Activated CD4-positive, CD25-positive, alpha-beta regulatory T cell (primary cell): ENCODE measurements at places on chromosomes 16 and 17.
A peak's percentile ranks its signal among the peaks of the same experiment; 100 is the strongest.

- peak; percentile 59 for DNase-seq
Measured at GRCh38 chr16:66954097-66954659, 6.9 kb upstream of the CES3 start.

DNA sequence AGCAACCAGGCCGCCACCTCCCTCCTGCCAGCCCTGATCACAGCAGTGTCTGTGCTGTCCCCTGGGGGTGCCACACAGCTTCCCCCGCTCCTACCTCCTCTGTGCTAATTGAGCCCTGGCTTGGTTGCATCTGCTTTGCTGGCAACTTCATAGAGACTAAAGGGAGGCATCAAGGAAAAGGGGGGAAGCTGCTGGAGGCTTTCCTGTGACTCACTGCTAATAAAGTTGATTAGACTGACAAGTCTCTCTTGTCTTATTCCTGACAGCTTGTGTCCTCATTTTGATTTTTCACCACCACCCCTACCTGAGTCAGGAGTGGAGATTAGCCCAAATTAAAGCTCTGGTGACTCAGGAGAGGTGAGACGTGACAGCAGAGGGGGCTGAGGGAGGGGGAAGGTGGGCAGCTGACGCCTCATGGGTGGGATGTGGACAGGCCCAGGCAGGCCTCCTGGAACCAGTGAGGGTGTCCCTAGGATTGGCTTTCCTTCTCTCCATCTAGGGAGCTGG lies 310.0 kb downstream of the CBLN1 start:
- no peak for DNase-seq

GRCh38 chr17:44144966-44145739 lies 3.4 kb downstream of the HROB start:
- DNase-seq: no peak

GRCh38 chr17:39820541-39820940 lies 43.6 kb downstream of the IKZF3 start:
- no peak for DNase-seq

- DNase-seq: no peak
Measured at GRCh38 chr17:78507526-78507925, 69.7 kb downstream of the DNAH17 start.

DNA sequence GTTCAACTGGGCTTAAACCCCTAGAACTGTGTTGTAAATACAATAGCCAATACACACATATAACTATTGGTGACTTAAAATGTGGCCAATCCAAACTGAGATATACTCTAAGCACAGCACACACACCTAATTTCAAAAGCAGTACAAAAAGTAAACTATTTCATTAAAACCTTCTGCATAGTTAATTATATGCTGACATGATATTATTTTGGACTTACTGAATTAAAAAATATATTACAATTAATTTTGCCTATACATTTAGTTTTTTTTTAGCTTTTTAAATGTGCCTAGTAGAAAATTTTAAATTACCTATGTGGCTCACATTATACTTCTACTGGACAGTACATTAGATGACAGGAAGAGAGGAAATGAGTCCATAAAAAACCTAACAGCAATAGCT lies 21.5 kb downstream of the MED13 start:
- no peak for DNase-seq

- no peak for DNase-seq
Measured at GRCh38 chr16:66515596-66516508, 34.1 kb downstream of the TK2 start.

DNA sequence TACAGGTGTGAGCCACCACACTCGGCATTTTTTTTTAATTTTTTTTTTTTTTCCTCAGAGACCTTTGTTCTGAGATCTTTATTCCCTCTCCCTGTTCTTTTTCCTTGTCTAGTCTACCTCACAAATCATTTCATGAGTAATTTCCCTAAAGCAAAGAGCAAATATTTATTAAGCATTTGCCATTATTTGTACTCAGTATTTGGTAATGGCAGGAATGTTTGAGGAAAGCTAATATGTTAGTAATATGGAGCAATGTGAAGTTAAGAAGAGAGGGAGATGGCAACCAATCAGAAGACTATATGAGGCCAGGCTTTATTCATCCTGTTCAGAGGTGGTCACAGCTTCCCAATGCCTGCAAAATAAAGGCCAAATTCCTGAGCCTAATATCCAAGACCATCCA lies 13.3 kb downstream of the CENPV start:
- no peak for DNase-seq

DNA sequence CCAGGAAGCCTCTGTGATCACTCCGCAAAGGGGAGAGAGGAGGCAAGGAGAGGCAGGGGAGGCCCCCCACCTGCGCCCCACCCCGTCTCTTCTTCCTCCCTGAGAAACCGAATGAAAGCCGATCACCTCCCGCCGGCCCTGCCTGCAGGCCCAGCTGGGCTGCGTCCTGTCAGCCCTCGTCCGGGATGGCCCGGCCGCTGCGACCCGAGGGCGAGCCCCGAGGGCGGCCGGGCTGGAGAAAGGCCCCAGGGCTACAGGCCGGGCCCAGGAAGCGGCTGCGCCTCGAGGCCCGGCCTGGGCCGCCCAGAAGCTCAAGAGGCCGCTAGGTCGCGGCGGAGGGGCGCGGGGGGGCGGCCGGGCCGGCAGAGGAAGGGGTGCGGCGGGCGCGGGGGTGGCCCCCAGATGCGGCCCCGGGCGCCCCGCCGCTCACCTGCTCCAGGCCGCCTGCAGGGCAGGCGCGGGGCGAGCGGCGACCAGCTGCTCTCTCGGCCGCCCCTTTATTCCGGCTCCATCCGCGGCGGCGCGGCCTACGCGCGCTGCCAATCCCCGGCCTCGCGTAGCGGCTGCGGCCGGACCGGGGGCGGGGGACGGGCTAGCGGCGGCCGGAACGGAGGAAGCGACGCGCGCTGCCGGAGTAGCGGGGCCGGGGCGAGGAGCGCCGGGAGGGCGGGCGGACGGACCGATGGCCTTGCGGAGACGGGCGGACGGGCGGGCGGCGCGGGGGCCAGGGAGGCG lies at the start of gene ZNF319:
TSS of gene ZNF319 (minus strand) at position 702 of the 735 bp plus-strand sequence. CDS start 2,407 bp downstream, outside the sequence.
- DNase-seq: no peak

DNA sequence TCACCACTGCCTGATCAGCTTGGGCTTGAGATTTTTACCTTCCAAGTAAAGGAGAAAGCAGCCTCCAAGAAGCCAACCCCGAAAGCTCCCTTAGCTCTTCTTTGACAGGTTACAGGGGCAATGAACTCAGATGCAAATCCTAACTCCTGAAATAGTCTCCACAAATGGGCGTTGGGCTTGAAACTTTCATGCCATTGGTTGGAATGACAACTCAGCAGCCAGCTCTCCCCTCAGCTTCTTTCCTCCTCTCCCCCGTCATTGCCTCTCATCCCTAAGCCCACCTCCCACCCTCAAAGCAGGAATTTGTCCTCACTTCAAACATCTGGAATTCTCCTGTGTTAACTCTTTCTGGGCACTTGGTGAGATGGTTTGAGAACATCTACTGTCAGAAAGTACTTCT lies at the start of gene TAT:
TSS of gene TAT (minus strand) at position 122 of the 400 bp plus-strand sequence. CDS start 677 bp downstream, outside the sequence.
- DNase-seq: no peak

- no peak for DNase-seq
Measured at GRCh38 chr16:13968835-13969234, 48.9 kb downstream of the ERCC4 start.

DNA sequence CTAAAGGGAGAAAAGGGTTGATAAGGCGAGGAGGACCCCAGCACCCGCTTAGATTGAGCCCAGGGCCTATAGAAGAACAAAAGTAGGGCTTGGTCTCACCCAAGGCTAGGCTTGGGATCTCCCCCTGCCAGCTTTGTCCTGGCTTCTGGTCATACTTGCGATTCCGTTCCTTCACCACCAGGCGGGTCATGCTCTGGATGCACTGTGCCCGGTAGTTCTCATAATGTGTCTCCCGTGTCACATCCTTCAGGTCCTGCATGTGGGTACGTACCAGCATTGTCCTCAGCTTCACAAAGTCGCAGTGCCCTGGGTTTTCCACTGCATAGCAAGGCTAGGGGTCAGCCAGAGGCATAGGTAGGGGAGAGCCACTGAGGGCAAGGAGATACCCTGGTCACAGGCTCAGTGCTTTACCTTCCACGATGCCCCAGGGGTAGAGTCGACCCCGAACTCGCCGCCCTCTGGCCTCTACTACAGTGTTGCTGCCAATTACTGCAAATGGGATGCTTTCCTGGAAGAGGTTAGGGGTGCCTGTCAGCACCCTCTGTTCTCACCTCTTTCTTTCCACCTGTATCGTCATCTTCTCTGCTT lies 6.5 kb upstream of the MTMR4 start:
- DNase-seq: no peak

DNA sequence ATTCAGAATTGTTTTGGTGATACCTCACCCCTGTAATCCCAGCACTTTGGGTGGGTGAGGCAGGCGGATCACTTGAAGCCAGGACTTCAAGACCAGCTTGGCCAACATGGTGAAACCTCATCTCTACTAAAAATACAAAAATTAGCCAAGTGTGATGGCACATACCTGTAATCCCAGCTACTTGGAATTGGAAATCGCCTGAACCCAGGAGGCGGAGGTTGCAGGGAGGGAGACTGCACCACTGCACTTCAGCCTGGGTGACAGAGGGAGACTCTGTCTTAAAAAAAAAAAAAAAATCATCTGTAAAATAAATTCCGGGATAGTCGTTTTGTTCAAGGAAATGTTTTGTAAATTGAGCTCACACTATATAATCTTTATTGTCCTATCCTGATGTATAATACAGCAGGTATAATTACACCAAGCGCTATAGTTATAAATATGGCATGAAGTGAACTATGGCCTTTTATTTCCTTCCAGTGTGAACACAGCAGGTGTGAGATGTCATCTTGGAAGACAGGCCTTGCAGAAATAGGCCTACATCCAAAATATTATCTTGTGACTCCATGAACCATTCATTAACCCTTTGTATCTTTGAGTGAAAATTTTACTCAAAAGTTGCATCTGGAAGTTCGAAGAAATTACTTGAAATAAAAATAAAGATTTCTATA lies 25.4 kb downstream of the PLA2G10 start:
- no peak for DNase-seq

DNA sequence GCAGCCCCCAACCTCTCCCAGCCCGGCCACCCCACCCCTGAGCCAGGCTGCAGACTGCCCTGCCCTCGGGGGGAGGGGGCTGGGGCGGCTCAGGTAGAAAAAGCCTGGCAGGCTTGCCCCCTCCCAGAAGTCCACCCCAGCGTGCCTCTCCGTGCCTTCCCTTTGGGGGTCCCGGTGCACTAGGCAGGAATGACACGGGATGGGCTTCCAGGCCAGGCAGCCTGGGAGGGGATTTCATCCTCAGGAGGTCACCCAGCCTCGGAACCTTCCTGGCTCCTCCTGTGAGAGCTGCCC lies 185.0 kb downstream of the NTN1 start:
- DNase-seq: no peak

- no peak for DNase-seq
Measured at GRCh38 chr17:9557857-9558256, 17.8 kb downstream of the STX8 start.

- DNase-seq: no peak
Measured at GRCh38 chr17:2068031-2068518, 13.2 kb downstream of the HIC1 start.

GRCh38 chr16:48687421-48688038 lies 77.5 kb upstream of the N4BP1 start:
- DNase-seq: no peak
